ENCODE measurements at places on chromosomes 7 and 10.

DNA sequence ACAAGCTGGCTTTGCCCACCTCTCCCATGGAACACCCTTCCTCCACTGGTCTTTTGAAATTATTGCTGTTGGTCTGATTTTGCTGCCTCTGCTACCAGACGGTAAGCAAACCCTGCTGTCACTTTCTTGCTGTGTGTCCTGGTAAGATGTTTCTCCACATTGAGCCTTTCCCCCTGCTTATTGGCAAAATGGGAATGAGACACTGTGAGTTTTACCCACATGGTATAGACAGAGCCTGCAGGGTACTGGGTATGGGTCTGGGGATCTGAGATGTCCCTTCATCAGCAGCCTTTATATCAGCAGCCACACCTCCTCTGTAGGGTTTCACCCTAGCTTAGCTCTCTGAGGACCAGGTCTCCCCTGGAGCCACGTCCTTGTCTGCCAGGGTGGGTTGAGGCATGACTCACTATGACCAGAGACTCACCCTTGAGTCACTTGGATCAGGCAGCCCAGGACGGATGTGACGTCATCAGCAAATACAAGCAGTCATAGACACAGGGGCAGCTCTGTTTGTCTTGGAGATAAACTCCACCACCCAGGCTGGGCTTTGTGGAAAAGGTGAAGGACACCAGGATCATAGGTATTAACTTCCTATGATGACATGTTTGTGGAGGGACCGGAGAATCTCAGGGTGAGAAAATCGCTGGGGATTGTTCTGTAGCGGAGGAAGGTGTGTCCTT, 17.9 kb upstream of the BAIAP2L1 start:
- H3K4me1 ChIP-seq = no peaks in the 10 kb centered on the region
- no peak overlapping the region for H3K27ac ChIP-seq
- no peaks in the 10 kb centered on the region for H3K27me3 ChIP-seq
- H3K4me3 ChIP-seq = no peak overlapping the region
- H3K36me3 ChIP-seq = no peaks in the 10 kb centered on the region

- no peaks in the 10 kb centered on the region for H3K4me1 ChIP-seq
- H3K27ac ChIP-seq = no peak within 1 kb of the TSS
- H3K27me3 ChIP-seq = no peaks in the 10 kb centered on the region
- no peak within 1 kb of the TSS for H3K4me3 ChIP-seq
Observed at GRCh38 chr10:72954596-72955554, at the start of gene PLA2G12B. Gene PLA2G12B (minus strand): TSS chr10:72954806. CDS start chr10:72954685, 121 bp downstream.

DNA sequence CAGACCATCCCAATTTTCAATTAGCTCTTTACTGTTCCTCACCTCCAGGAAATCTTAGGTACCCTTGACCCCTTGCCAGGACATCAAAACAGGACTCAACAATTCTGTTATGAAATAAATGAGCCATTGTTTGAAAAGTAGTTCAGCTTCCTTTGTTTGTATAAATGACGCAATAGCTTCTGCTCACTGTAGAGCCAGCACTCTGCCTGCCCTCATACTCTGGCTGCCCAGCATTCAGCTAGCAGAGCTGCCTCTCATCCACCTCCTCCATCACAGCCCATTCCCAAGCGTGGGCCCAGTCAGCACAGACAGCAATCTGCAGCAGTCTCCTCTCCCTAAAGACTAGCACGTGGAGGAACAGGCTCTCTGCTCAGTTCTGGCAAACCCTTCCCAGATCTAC, 478.6 kb downstream of the GRID1 start:
- H3K27ac ChIP-seq = no peak overlapping the region
- no peak for DNase-seq
- H3K4me3 ChIP-seq = no peak overlapping the region
- no peaks in the 10 kb centered on the region for H3K36me3 ChIP-seq

GRCh38 chr10:17116193-17116592, 13.4 kb downstream of the CUBN start:
- no peak for DNase-seq
- no peaks in the 10 kb centered on the region for H3K4me1 ChIP-seq
- no peaks in the 10 kb centered on the region for H3K27me3 ChIP-seq
- H3K27ac ChIP-seq = no peak overlapping the region

DNA sequence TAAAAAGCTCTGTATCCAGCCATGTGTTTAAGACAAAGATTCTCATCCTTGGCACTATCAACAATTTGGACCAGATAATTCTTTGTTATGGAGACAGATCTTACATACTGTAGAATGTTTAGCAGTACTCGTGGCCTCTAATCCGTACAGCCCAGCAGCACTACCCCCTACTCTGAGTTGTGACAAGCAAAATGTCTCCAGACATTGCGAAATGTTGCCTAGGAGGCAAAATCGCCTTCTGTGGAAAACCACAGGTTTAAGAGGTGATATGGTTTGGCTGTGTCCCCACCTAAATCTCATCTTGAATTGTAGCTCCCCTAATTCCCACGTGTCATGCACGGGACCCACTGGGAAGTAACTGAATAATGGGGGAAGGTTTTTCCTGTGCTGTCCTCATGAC, 186.7 kb downstream of the CHCHD3 start:
- no peaks in the 10 kb centered on the region for H3K4me1 ChIP-seq
- no peak for DNase-seq
- H3K27me3 ChIP-seq = no peaks in the 10 kb centered on the region
- no peak overlapping the region for H3K4me3 ChIP-seq
- H3K27ac ChIP-seq = no peak overlapping the region

DNA sequence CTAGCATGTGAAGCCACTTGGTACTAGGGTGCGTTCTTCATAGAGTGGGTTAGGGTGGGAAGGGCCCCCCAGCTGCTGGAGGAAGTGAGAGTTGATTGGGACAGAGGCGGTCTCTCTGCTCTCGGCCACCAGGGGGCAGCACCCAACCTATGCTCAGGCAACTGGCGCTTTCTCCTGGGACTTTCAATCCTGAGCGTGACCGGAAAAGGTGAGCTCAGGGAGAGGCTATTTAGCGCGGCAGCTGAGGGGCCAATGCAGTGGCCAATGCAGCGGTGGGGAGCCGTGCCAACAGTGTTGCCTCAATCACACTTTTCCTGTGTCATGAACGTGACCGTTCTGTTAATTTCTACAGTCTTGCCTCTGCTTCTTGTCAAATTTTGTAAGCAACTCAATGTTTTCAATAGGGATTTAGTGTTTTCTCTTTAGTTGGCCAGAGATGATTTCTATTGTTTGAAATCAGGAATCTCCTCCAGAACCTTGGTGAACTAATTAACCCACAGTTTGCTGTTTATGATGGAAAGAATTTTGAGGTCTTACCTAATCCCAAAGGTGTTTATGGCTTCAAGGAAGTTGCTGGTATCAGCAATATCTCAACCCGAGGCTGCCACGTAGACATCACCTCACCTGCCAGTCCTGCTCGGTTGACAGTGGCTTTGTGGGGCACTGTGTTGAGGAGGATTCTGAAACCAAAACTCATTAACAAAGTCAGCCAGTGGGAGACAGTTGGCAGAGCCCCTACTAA, 67.9 kb upstream of the PDZD8 start:
- no peaks in the 10 kb centered on the region for H3K4me1 ChIP-seq
- no peak overlapping the region for H3K4me3 ChIP-seq
- peak; percentile 34 for DNase-seq

- no peaks in the 10 kb centered on the region for H3K27me3 ChIP-seq
- DNase-seq = no peak
- no peaks in the 10 kb centered on the region for H3K36me3 ChIP-seq
- no peak overlapping the region for H3K4me3 ChIP-seq
- H3K4me1 ChIP-seq = no peaks in the 10 kb centered on the region
Observed at GRCh38 chr10:93404048-93404354, 78.1 kb downstream of the MYOF start.

DNA sequence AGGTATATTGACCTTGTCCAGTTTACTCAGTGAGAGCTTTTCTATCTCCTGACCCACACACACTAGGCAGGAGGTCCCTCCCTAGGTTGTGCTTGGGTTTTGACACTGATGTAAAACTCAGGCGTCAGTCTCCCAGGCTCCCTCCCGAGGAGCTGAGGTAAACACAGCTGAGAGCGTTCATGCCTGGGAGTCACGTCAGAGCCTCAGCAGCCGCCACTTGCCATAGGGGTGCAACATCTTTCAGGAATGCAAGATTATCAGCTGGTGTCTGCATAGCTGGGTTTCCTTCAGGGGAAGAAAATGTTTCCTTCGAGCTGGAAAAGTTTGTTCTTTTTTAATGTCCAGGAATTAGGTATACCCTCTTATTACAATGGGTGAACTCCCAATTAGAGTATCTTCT, 70.6 kb downstream of the FGFR2 start:
- H3K4me1 ChIP-seq = no peaks in the 10 kb centered on the region
- no peak overlapping the region for H3K4me3 ChIP-seq
- H3K27ac ChIP-seq = no peak overlapping the region
- no peaks in the 10 kb centered on the region for H3K36me3 ChIP-seq

DNA sequence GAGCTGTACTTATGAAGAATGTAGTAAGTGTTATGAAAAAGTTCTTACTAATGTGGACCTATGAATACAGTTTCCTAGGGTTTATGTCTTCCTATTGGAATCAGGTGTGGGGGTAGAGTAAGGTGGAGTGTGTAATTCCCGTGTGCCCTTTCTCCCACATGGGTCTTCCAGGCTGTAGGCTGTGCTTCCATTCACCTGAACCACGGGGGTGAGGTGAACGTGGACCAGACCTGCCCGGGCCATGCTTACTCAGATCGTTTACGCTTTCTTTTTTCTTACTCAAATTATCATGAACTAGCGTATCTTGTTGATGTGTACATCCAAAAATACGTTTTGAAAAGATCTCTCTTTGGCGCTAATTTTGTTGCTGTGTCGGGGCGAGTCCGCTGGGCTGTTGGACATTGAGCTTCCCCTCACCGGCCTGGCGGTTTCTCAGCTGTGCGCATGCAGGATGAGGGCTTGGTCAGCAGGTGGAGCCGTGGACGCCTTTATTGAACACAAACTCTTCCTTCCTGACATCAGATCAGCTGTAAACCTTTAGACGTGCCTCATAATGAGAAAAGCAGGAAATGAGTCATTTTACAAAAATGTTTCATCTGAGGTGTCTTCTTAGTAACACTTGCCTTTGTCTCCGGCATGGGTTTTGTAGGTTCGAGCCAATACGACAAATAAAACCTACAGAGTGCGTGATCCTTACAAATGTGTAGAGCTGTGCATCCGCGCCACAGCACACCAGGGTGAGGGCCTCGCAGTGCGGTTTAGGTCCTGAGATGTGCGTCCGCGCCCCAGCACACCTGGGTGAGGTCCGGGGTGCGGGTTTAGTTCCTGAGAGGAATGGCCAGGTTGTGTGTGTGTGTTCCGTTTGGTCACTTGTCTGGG, 53.8 kb downstream of the WDR37 start:
- H3K27ac ChIP-seq = peak overlapping the region; percentile 26
- no peaks in the 10 kb centered on the region for H3K27me3 ChIP-seq
- peaks cover 17% of the 10 kb centered on the region for H3K4me1 ChIP-seq
- H3K4me3 ChIP-seq = no peak overlapping the region

DNA sequence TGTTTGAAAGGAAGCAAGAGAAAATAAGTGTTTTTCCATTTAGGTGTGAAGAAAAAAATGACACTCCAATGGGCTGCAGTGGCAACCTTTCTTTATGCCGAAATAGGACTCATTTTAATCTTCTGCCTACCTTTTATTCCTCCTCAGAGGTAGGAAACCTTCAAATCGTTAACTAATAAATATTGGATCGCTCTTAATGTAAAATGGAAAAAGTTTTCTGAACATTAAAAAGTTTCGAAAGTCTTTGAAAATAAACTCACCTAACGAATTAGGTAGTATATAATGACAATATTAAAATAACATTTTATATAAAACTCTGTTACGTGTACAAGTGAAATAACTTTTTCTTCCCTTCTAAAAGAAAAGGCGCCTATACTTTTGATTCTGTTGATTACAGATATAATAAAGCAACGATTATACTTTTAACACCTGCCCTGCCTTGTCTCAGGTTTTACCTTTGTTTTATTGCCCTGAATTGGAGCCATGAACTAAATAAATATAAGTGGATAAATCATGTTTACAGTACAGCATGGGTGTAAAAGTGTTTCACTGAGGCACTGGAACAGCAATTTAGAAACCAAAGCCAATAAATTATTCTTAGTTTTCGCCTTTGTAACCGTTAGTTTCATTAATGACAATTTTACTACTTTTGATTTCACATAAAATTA, 804 bp downstream of the BCAP29 start:
- H3K4me1 ChIP-seq = peaks cover 36% of the 10 kb centered on the region
- peak overlapping the region; percentile 91 for H3K4me3 ChIP-seq
- no peaks in the 10 kb centered on the region for H3K27me3 ChIP-seq
- peak overlapping the region; percentile 76 for H3K27ac ChIP-seq

- no peak for DNase-seq
- peaks cover 3% of the 10 kb centered on the region for H3K27me3 ChIP-seq
- no peaks in the 10 kb centered on the region for H3K36me3 ChIP-seq
- no peaks in the 10 kb centered on the region for H3K4me1 ChIP-seq
- no peak overlapping the region for H3K27ac ChIP-seq
Observed at GRCh38 chr7:39091774-39092173, 114.1 kb downstream of the POU6F2 start.

- H3K36me3 ChIP-seq = no peaks in the 10 kb centered on the region
- no peak overlapping the region for H3K4me3 ChIP-seq
- no peak for DNase-seq
- no peaks in the 10 kb centered on the region for H3K4me1 ChIP-seq
- H3K27me3 ChIP-seq = no peaks in the 10 kb centered on the region
Observed at GRCh38 chr10:59047957-59048618, 128.4 kb upstream of the PHYHIPL start.

DNA sequence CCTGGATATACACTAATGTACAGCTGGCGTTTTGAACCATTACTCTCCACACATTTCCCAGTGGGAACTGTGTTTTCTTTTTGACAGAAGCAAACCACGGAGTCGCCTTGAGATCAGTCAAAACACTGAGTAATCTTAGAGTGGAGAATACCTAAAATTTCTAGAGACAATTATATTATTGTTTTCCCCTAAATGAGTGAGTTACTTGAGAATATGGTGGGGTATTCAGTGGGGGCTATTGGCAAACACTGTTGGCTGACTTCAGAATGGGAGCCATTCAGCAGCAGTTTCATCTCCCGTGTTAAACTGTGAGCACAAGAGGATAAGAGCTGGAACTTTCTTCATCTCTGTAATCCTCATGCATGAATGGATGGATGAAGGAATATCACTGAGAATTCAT, 6.2 kb downstream of the IL2RA start:
- H3K4me3 ChIP-seq = no peak overlapping the region
- peaks cover 19% of the 10 kb centered on the region for H3K4me1 ChIP-seq
- no peaks in the 10 kb centered on the region for H3K36me3 ChIP-seq
- no peak for DNase-seq

DNA sequence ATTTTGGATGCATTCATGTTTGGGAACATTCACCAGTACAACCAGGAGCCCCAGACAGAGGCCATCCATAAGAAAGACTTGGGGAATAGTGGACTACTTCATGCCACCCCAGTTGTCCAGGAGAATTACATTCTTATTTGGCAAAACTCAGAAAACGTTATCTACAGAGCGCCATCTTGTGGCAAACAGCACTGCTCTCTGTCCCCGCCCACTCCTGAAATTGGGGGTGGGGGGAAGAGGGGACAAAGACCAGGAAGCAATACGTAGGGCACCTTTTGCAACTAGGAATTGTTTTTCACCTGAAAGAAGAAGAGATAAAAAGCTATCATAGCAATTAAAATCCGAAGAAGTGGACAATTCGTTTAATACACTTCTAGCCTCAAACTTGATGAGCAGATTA, 134.6 kb upstream of the MGMT start:
- no peaks in the 10 kb centered on the region for H3K36me3 ChIP-seq
- H3K27me3 ChIP-seq = no peaks in the 10 kb centered on the region
- peak; percentile 55 for DNase-seq
- H3K4me3 ChIP-seq = no peak overlapping the region
- peaks cover 6% of the 10 kb centered on the region for H3K4me1 ChIP-seq
- no peak overlapping the region for H3K27ac ChIP-seq
